ENCODE measurements at places on chromosomes 2 and 18.

DNA sequence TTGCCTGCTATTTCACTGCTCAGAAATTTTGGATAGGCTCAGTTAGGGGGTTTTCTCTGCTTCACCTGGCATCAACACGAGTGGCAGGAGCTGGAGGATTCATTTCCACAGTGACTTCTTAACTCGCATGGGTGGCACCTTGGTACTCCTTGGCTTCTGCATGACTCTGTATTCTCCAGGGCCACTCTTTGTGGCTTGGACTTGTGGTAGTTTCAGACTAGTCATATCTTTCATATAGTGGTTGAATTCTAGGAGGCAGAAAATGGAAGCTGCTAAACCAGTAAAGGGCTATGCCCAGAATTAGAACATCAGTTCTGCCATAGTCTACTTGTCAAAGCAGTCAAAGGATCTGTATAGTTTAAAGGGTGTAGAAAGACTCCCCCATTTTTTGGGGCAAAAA is 6.8 kb downstream of the MAIP1 start:
- DNase-seq, result no peak

DNA sequence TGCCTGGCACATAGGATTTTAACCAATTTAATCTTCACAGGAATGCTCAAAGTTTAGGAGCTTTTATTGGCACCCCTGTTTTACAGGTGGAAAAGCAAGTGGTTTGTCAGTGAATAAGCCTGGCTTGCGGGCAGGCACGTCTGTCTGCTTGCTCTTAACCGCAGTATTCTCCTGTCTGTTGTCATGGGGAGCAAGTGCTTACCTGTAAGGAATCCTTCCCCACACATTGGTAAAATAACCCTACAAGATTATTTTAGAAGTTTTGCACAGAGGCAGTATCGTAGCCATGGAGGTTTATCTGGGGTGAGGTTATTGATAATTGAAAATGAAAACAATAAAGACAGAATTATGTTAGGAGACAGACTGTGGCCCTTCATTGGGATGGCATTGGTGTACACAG is 174.9 kb downstream of the AGAP1 start:
- DNase-seq, result no peak

DNA sequence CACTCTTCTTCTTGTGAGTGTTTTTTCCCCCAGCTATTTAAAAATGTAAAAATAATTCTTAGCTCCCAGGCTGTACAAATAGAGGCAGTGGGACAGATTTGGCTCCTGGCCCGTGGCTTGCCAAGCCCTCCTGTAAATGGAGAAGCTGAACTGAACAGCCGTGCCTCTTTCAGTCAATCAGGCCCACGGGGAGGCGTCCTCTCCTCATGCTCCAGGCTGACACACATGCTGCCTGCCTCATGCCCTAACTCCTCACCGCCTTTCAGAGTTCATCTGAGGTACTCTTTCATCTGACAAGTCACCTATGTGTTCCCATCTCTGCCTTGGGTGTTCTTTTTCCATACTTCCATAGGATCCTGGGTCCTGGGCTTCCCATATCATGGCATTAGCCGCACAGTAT is 58.9 kb downstream of the BMP10 start:
- no peak for DNase-seq

- DNase-seq, result no peak
These were observed 201.5 kb upstream of the PXDN start for GRCh38 chr2:1945819-1946218.

GRCh38 chr2:11237122-11237521 is 81.9 kb downstream of the SLC66A3 start:
- DNase-seq, result no peak

DNA sequence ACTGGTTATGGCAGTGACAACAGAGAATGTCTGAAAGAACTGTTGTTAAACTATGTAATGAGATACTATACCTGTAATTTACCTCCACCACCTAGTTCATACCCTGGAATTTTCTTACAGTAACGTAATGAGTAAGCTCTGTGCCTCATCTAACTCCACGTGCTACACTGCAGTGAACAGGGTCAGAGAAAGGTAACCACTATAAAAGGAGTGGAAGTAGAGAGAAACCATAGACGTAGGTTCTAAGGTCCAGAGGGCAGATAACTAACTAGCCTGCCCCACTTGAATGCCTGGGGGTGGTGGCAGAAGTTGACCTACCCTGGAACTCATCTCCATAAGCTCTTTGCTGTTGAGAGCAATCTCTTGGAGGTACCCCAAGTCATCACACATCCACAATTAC is 32.0 kb upstream of the B4GALT6 start:
- no peak for DNase-seq

GRCh38 chr2:235544689-235544969 is 50.8 kb downstream of the AGAP1 start:
- DNase-seq, result no peak

DNA sequence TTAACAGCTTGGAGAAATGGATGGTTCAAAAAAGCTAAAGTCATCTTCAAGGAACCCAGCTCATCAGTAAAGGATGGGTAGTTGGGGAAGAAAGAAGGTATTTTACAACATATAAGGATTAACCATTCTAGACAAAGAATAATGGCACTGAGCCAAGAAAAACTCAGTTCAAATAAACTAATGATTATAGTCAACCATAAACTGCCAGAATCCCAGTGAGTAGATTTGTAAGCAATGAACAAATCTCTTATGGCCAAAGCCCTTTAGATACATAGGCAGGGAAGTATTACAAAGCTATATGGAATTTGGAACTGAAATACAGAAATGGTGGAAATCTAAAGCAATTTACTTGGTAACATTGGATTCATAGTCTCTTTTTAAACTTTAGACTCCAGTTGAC is 92.4 kb upstream of the ZFP36L2 start:
- no peak for DNase-seq

- no peak for DNase-seq
These were observed 89.8 kb downstream of the ZNF516 start for GRCh38 chr18:76405280-76405679.

GRCh38 chr18:3367491-3368091 is 82.4 kb upstream of the TGIF1 start:
- no peak for DNase-seq

GRCh38 chr2:129975016-129975774 is 4.3 kb upstream of the RAB6C start:
- DNase-seq, result no peak

Data from activated naive CD4-positive, alpha-beta T cell treated with Interleukin-2 at 50 U/mL for 16 hours (primary cell).